ENCODE measurements at places on chromosomes 5 and 9. TPM values are rescaled to one million over a fixed set of nuclear protein-coding genes. Genes with fewer than 3 reads are reported as not detected.

- no peak for DNase-seq
Observed at GRCh38 chr9:121652021-121652837, 795 bp downstream of the DAB2IP start.

DNA sequence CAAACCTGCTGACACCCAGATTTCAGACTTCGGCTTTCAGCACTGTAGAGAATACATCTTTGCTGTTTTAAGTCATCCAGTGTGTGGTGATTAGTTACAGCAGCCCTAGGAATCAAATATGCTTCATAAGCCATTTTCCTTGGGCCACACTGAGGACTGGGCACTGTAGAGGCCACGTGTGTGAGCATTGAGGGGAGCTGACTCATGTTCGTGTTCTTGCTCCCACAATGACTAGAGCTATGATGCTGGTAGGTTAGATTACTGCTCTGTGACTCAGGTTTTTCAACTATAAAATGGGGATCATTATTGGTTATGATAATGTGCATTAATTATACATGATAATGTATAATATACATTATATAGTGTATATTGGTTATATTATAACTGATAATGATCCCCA lies 96.5 kb upstream of the PALM2AKAP2 start:
- no peak for DNase-seq

DNA sequence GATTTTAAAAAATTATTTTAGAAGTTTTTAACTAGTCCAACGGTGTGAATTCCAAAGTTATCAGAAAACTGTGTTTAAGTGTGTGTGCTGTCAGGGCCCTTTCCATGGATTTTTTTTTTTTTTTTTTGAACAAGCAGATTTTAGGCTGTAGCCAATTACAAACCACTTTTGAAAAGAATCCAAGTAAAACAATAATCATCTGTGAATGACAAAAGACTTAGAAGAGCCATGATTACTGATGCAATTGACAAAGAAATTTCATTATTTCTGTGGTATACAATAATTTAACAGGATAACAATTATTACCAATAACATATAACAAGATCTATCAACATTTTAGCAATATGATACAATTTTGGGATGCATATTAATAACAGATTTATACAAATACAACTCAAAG lies 16.2 kb upstream of the PAIP1 start:
- no peak for DNase-seq

GRCh38 chr9:87118594-87118993 lies 171.3 kb upstream of the GAS1 start:
- no peak for DNase-seq

GRCh38 chr9:103661663-103662062 lies 432.4 kb upstream of the SMC2 start:
- DNase-seq: no peak

DNA sequence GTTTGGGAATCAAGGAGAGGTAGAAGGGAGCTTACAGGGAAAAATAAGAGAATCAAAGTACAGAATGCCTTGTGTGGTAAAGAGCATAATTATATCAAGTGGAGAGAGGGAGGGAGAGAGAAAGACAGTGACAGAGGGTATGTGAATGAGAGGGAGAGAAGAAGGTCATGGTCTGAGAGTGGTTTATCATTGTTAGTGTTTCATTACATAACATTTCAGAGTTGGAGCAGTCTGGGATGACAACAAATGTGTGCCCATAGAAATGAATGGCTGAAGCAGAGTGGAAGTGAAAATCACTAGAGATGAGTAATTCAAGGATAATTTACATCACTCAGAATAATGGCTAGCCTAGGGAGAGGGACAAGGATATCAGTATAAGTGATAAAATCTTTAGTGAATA lies 799.2 kb downstream of the TLE1 start:
- DNase-seq: no peak

DNA sequence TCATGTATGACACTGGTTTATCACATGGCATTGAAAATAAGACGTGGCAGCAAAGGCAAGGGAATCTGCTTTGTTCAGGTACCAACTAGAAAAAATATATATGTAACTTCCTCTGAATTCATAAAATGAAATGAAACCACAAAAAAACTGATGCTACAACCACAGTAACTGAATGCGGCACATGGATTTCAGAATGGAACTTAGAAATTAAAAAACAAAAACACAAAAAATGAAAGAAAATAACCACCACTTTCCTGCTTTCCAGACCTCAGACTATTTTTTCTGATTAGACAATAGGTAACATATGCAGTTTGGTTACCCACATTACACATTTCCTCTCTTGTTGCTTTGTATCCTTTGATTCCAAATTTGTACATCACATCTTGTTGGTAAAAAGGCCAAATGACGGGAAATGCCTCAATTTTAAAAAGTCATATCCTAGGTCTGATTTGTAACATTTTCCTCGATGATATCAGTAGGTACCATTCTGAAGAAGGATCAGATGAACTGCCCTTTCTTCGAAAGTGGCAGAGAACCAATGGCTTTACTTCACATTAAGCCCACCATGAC lies 18.1 kb upstream of the PDCL start:
- no peak for DNase-seq

DNA sequence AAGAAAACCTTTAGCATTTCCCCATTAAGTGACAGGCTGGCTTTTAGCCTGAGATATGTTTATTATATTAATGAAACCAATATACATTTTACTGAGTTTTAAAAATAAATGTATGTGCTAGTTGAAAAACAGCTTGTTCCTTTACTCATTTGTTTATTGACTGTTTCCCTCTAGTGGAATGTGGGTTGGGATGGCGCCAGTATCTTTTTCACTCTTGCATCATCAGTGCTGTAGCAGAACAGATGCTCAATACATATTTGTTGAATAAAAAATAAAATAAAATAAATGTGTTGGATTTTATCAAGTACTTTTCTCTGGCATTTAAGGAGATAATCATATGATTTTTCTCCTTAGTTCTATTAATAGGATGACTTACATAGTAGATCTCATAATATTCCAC lies 43.0 kb downstream of the FSTL4 start:
- no peak for DNase-seq

DNA sequence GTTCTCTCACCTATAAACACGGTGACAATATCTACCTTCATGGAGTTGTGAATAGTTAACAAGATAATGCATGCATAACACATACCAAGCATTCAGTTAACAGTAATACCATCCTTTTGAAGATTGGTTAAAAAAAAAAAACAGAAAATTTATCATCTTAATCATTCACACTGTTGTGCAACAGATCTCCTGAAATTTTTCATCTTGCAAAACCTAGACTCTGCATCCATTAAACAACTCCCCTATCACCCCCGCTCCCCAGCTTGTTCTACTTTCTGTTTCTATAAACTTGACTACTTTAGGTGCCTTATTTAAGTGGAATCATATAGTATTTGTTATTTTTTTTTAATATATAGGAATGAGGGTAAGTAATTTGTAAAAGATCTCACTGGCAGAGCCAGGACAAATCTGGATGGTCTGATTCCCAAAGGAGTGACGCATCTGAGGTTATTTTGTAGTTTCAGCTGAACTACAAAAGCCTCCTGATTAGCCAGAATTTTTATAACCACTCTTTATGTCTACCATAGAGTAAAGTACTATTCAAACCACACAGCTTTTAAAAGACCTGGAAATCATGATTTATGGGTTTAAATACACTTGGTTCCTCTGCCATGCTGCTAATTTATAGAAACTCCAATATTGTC lies 93.0 kb downstream of the FANCC start:
- DNase-seq: no peak

DNA sequence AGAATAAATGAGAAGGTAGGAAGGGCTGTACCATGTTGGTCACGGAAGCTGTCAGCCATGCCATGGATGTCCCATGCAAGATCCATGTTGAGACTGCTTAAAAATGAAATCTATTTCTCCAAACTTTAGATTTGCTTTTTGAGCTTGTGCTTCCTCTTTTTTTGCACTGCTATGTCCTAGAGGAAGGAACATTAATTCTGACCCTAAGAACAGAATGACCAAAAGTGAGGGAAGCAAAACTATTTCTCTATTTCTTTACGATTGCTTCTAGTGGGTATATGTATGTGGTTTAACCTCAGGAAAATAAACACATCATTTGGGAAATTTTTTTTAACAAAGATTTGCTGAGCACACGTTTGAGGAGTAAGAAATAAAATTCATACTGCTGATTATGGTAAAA lies 84.6 kb downstream of the USP20 start:
- DNase-seq: no peak

Gene OTP
- not detected for total RNA-seq

Measured in activated T-helper 2 cell treated with anti-CD3 and anti-CD28 coated beads, Interferon-gamma antibody, Interleukin-2, Interleukin-4, amounts not matched to agents 10 μg/mL and 5 μg/mL and 100 μg/mL, durations not matched to agents 14 hours and 24 hours and 36 hours (primary cell).